Glutamatergic neuron (in vitro differentiated cells): ENCODE measurements at places on chromosomes 7 and 10.

- DNase-seq = no peak
These were observed 215.9 kb downstream of the PARD3 start for GRCh38 chr10:34599026-34599795.

- DNase-seq = no peak
These were observed 85.7 kb downstream of the GRB10 start for GRCh38 chr7:50696810-50697582.

DNA sequence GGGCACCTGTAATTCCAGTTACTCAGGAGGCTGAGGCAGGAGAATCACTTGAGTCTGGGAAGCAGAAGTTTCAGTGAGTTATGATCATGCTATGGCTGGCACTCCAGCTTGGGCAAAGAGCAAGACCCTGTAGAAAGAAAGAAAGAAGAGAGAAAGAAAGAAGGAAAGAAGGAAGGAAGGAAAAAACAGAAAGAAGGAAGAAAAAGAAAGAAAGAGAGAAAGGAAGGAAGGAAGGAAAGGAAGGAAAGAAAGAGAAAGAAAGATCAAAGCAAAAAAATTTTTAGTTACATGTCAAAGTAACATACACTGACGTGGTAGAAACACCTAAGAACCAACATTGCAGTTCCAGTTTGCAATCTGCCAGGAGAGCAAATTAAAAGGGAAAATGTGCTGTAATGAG is 73.8 kb upstream of the JCAD start:
- DNase-seq = no peak

DNA sequence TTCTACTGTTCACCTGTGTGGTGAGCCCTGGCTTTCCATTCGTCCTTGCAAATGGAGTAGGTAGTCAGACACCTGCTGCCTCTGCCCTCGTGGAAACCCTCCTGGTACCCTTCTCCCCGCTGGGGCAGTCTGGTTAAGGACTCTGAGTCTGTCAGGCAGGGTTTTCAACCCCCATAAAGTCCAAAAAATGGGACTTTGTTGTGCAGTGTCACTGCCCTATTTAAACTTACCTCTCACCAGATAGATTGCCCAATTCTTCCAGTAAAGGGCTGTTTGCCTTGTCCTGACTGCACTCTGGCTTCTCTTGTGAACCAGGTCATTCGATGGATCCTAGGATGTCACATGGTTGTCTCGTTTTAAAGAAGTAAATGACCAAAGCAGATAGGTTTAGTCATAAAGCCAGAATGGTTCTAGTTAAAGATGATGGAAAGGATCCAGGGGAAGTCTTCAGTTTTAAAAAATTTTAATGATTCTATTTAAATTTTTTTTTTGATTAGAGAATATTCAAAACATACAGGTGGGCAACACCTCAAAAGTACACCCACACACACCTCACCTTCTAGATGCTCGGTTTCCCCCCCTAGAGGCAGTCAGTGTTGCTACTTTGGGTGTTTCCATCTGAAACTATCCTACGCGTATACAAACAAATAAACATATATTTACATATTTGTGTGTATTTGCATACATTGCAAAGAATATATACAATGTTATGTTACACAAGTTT is 22.0 kb downstream of the TMEM176B start:
- no peak for DNase-seq

- DNase-seq = no peak
These were observed 89.1 kb upstream of the LRGUK start for GRCh38 chr7:134037991-134038390.
